Stimulated activated naive CD4-positive, alpha-beta T cell (primary cell): ENCODE measurements at places on chromosomes 2 and 18.

- no peak for DNase-seq
These were observed 2.4 kb upstream of the CLEC4F start for GRCh38 chr2:70822843-70823242.

- no peak for DNase-seq
These were observed 36.3 kb upstream of the MBP start for GRCh38 chr18:77168811-77169311.

DNA sequence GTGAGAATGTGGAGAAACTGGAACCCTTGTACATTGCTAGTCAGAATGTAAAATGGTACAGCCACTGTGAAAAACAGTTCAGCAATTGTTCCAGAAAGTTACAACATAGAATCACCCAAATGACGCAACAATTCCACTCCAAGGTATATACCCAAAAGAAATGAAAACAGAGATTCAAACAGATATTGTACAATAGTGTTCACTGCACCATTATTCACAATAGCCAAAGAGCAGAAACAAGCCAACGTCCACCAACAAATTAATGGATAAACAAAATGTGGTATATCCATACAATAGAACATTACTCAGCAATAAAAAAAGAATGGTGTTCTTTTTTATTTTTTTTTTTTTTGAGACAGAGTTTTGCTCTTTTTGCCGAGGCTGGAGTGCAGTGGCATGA lies 10.9 kb downstream of the CLASP1 start:
- DNase-seq: no peak

GRCh38 chr2:107622741-107623310 lies 203.9 kb upstream of the RGPD4 start:
- DNase-seq: no peak

DNA sequence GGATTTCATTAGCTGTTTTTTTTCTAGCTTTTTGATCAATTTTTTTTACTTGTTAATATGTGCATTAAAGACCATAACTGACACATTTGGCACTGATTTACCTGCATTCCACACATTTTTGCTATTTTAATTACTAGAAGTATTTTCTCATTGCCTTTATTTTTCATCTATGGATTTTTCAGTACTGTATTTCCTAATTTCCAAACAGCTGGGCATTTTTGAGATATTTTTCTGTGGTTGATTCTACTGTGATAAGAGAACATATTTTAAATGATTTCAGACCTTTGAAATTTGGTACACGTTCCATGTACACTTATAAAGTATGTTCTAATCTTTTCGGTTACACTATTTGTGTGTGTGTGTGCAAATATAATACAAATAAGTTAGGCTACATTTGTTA lies 135.3 kb downstream of the PARD3B start:
- no peak for DNase-seq

DNA sequence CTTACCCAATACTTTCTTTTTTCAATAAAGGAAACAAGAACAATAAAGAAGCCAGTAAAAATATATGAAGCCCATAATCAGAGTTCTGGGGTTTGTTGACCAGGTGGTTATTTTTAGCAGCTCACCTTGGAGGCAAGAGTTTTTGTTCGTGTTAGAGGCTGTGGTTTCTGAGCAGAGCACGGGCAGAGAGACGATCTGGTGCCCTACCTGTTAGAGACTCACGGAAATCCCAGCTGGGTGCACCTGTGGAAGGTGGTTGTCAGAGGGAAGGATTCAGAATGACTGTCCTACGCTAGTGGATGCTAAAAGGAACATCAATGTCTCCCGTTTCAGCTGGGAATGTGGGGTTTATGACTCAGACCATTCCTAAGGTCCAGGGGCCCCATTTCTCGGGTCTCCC lies 87.6 kb downstream of the NRP2 start:
- no peak for DNase-seq

DNA sequence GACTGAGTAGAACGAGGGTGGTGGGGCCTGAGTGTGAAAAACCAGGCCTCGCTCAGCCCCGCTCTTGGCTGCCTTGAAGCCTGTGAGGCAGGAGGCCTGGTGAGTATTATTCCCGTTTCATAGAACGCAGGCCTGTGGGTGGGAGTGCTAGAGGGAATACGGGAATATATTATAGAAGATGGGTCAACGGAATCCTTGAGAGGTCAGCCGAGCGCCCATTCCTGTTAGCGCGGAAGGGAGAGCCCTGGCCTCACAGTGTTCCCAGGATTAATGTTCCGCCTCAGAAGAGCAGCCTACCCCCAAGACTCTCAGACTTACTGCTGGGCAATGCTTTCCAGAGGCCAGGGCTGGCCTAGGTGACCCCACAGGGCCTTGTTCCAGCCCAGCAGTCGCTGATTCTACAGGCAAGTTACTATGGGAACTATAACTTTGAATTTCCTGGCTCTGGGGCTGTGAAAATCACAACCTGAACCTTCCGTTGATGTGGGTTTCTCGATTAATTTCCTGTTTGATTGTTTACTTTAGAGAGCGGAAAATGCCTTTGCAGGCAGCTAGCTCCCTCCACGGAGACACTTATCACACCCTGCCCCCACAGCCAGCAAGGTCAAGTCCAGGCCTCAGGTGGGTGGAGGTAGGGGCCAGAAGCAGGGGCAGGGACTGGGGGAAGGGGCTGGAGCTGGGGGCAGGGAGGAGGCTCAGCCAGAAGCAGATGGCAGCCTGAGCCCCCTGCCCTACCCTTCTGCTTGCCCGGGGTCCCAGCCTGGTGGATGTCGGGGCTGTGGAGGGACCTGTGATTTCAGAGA lies 108.3 kb downstream of the SMAD7 start:
- DNase-seq: no peak

- no peak for DNase-seq
These were observed 807.8 kb downstream of the DSC3 start for GRCh38 chr18:30234755-30235154.
